ENCODE measurements at places on chromosomes 6 and 20.

DNA sequence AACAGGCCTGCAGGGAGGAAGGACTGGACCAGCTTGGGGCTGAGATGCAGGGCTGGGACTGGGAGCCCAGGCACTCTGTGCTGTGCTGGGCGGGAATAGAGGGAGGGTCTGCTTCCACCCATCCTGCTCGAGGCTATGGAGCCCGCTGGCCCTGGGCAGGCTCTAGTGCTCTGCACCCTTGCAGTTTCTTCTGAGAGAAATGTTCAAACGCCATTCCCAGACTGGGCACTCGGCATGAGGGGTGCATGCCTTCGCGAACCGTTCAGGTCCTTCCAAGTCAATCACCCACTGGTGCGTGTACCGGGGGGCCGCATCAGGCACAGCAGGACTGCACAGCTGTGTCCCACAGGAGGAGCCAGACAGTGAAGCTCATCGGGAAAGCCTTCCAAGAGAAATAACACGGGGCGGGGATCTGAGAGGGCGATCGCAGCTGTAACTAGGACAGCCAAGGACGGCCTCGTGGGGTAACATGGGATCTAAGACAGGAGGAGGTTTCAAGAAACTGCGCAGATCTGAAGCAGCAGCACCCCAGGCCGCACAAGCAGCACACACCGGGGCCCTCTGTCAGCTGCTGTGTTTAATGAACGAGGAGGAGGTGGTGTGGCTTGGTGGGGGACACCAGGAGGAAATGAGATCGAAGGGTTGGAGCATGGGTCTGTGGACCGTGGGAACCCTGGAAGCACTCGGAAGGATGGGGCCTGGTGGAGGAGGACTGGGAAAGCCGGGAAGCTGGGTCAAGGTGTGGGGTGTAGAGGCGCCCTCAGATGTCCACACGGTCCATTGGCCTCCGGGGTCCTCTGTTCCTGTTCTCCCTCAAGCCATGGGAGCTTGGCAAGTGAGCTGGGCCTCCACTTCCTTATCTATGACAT, 26.1 kb upstream of the PYGB start:
- no peak for DNase-seq

- no peak for DNase-seq
Observed at GRCh38 chr6:134077301-134077700, 24.9 kb upstream of the SLC2A12 start.

DNA sequence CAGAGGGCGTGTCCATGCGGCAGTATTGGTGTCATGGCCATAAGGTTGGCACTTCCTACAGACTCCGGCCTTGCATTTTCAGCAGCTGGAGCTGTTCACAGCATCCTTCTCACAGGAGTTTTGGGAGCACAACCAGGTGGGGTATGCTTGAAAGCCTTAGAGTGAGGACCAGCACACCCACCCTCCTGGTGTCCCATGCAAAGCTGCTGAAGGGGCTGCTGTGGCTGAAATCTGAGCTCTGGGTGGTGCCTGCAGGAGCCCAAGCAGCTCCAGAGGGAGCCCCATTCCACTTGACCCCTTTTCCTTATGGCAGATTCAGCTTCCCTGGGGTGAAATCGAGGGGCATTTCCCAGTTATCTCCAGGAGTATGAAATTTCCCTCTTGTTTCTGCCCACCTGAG, 74.0 kb upstream of the BHLHE23 start:
- no peak for DNase-seq

- no peak for DNase-seq
Observed at GRCh38 chr6:135630789-135631376, 133.3 kb upstream of the AHI1 start.

- DNase-seq, result no peak
Observed at GRCh38 chr6:127946388-127946787, 45.5 kb upstream of the THEMIS start.

GRCh38 chr6:144378437-144378836, 93.3 kb downstream of the UTRN start:
- DNase-seq, result no peak

GRCh38 chr6:87714093-87714842, 12.2 kb upstream of the AKIRIN2 start:
- no peak for DNase-seq

DNA sequence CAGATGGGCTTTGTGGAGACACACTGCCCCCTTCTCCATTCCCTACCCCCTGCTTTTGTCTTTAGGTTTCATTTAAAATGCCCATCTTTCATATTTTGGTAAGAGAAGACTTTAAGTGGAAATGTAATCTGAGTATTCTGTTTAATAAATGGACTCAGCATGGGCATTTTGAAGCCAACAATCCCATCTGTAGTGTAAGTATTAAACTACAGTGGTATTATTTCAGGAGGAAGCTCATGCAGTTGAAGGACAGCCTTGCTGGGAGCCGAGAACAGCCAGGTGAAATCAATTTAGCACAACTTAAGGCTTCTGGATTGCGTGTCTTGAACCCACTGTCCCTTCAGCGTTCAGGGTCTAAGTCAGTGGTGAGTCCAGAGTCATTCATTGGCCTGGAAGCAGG, 63.5 kb downstream of the AKAP12 start:
- DNase-seq, result no peak

GRCh38 chr6:21457647-21458046, 135.9 kb upstream of the SOX4 start:
- DNase-seq, result no peak

DNA sequence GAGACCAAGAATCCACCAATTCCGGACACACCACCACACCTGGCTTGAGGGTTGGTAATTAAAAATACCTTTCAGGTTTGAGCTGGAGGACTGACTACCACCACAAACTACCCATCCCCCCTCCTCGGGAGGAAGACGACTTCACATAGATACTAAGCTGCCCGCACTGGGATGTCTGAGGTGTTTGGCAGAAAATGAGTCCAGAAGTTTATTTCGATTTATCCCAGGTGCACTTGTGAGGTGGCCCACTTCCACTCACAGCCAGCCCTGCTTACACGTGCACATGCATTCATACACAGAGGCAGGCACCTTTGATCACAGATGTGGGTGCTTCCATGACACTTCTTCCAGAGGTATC, 187.1 kb downstream of the ID4 start:
- no peak for DNase-seq

GRCh38 chr20:35801865-35802264, 30.1 kb downstream of the PHF20 start:
- no peak for DNase-seq

- DNase-seq, result no peak
Observed at GRCh38 chr6:118801257-118801656, 92.7 kb upstream of the ASF1A start.

- no peak for DNase-seq
Observed at GRCh38 chr6:110939429-110940200, 18.9 kb upstream of the GTF3C6 start.

- no peak for DNase-seq
Observed at GRCh38 chr6:136728976-136729515, 63.2 kb downstream of the MAP3K5 start.

DNA sequence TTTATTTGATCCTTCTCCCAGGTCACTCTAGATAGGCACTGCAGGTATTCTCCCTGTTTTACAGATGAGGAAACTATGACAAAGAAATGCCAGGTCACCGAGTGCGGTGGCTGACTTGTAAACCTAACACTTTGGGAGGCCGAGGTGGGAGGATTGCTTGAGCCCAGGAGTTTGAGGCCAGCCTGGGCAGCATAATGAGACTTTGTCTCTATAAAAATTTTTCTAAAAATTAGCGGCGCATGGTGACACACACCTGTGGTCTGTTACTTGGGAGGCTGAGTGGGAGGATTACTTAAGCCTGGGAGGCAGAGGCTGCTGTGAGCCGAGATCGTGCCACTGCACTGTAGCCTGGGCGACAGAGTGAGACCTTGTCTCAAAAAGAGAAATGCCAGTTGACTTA, 5.1 kb downstream of the RALGAPB start:
- no peak for DNase-seq

DNA sequence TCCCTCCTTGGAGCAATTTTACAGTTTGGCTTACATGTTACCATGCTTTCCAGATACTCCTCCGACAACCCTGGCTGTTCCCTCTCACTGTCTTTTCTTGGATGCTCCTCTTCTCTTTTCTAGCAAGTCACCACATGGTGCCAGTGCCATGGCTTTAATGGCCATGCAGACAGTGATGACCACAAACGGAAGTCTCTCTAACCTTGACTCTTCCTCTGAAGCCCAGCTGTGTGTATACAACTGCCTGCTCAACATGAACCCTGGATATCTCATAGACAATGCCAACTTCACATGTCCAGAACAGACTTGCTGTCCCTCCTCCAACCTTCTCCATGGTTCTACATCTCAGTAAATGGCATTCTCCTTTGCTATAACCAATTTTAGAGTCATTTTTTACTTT, 49.8 kb upstream of the NEDD9 start:
- DNase-seq, result no peak

DNA sequence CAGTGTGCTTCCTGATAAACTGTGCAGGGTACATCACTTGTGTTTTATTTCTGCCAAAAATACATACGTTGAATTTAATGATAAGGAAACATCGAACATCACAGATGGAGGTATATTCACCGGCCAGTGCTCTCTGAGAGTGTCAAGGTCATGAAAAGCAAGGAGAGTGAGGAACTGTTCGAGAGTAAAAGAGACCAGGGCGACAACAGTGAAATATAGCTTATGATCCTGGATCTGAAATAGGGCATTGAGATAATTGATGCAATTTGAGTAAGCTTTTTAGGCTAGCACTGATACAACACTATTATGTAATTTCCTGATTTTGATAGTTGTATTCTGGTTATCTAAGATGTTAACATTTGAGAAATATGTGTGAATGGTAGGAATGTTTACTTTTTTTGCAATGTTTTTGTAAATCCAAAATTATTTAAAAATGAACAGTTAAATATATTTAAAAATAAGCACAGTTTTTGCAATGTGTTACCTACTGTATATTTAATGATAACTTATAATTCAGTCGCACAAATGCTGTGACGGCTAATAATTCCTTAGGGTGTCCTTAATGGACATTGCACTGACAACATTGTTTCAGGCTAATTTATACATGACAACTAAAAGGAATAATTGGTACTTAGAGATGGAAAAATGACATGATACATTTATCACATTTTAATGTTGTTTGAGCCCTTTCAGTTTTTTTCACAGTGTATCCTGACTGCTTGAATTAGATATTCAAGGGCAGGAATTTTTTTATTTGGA, 9.9 kb downstream of the RAB32 start:
- no peak for DNase-seq

DNA sequence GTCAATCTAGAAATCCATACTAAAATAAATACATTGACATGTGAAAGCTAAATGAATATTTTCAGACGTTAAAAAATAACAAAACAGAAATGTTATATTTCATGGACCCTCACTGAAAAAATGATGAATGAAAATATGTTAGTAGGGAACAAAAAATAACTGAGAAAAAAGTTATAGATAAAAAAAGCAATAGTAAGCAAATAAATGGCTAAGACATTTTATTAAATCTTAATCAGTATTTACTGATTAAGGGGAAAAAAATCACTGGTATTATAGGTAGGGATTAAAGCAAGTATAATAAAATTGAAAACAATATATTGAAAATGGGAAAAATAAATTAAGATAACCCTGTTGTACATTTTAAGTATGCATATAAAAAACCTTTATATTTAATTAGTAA, 468.1 kb upstream of the MANEA start:
- DNase-seq, result no peak

DNA sequence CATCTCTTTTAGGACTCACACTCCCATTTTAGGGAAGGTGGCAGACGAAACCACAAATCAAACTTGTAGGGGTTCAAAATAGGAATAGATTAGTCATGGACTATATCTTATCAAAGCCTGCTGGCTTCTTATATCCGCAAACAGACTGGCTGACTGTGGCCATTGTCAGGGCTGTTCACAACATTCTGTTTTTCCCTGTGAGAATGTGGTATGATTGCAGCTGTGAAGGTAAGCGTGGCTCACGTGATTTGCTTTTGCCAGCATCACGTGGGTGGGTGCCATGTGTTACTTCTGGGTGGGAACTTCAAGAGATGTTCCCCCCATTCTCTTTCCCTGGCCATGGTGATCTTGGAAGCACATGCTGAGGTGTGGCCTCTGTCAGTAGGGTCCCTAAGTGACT, 5.9 kb downstream of the IP6K3 start:
- no peak for DNase-seq

- no peak for DNase-seq
Observed at GRCh38 chr6:45554591-45554990, 176.9 kb upstream of the SUPT3H start.

DNA sequence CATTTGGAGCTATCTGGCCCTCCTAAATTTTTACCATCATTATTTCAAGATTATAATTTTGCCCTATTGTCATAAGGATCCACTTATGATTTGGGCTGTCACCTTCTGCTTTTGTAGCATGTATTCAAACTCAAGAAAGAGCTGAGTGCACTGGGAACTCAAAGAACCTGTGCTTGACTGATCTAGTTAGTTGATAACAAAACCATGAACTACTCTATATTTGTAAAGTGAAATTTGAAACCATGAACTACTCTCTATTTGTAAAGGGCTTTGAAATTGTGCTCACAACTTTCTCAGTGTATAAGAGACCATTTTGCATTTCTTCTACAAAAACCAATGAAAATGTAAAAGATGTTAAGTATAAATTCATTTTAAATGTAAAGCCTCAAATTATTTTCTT, 77.5 kb upstream of the POPDC3 start:
- no peak for DNase-seq

DNA sequence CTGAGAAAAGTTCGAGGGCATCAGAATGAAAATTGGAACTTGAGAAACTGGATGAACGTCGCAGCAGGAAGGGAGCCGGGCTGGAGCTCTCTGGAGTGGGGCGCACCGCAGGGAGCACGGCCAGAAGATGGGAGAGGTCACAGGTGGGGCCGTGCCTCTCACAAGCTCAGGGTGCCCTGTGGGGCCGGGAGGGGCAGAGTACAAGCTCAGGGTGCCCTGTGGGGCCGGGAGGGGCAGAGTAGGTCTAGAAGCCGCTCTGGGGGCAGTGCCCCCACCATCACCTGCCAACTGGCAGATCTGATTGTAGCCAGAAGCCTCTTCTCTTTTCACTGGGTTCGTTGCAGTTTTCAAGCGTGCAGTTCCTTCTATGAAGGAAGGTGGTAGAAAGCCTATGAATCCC, 61.1 kb upstream of the SNX9 start:
- no peak for DNase-seq

DNA sequence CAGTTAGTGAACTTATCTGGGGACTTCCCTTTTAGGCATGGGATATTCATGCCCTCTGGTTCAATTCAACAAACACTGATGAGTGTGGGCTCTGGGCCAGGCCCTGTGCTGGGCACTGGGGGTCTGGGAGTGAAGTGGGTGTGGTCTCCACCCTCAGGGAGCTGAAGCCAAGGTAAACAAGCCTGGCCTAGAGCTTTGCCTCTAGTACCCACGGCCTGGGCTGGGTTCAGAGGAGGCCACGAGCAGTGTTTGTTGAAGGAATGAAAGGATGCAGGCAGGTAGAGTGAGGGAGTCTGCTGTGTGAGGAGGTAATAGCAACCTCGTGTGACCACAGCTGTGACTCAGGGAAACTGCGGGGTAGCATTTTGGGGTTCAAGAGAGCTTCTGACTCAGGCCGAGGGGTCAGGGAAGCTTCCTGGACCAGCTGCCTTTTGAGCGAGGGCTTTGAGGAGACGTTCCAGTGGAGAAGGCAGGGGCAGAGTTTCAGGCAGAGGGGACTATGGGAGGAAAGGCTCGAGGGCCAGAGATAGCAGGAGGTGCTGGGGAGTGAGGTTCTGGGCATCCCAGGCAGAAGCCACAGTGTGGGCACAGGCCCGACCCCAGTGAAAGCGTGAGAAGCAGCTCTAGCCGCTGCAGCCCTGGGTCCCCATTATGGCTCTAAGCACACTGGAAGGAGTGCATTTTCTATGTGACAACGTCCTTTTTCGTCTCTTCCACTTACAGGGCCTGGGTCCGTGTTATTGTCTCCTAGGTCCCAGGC, 5.6 kb downstream of the MYLK2 start:
- no peak for DNase-seq
